ENCODE measurements at places on chromosomes 6 and 20.

DNA sequence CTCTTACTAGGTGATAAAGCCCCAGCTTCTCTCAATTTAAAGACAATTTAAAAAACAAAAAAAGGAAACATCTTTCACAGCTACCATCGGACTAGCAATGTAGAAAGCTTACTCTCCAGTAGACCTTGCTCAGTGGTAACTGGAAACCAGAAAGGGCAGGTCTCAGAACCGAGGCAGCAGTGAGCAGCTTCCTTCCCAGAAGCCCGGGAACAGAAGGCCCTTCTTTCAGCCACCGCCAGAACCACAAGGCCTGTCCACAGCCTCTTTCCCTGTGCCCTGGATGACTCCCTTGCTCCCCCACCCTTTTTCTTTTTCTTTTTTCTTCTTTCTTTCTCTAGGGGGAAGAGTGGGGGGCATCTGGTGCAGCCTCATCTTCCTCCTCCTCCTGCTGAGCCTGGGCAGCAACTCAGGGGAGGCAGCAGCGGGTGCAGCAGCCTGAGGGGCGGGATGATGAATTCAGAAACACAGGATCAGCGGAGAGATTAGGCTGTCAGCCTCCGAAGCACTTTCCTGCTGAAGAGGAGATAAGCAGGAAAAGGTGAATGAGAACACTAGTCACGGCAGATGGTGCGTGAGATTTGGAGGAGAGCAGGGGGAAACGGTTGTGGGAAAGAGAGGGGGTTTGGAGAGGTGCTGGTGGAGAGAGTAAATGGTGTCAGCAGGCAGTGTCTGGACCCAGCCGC, 158.5 kb downstream of the ID4 start:
- DNase-seq, result no peak

GRCh38 chr6:75012018-75012417, 193.8 kb downstream of the COL12A1 start:
- DNase-seq, result no peak

- no peak for DNase-seq
Observed at GRCh38 chr6:46757214-46757596, 10.5 kb downstream of the ANKRD66 start.

DNA sequence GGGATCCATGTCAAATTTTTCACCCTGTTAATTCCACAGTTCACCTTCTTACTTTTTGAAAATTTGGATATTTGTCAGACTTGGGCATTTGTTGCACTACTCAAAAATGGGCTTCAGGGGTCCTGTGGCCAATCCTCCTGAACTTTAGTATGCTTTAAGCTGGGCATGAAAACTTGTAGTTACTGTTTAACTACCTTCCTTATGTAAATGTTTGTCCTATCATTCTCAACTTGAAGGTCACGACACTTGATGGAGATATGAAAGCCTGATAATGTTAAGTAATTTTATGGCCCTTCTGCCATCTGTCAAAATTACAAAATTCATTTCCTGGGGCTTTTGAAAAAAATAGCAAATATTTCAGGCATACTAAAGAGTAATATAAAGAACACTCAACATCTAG, 4.2 kb upstream of the ZNF311 start:
- DNase-seq, result no peak

DNA sequence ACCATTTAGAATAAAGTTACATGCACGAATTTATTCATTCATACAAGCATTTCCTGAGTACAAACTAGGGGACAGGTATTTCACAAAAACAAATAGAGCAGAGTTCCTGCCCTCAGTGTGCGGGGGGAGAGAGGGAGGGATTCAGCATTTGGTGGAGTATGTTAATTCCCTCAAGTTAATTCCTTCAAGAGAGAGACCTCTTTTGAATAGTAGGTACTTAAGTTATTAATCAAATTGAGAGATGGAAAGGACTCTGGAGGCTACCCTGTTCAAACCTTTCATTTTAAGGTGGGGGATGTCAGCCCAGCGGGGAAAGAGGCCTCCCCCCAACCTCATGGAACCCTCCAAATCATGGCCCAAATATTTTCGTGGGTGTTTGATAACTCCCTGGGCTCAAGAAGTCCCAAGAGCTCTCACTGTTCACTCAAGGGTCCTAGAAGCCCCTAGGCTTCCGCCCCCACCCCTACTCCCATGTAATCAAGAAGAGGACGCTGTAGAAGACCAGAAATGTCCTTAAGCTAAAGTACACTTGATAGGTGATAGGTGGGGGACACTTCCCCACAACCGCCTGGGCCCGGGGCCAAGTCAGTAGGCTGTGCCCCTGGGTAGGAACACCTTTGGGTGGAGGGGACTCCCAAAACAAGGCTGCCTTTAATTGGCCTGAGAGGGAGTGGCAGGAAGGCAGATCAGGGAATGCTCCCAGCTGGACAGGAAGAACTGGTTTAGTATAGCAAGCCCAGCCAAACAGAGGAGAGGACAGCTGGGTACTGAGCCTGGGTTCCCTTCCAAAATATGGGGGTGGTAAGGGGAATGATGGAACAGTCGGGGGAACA, 2.9 kb downstream of the SDC4 start:
- DNase-seq, result no peak

DNA sequence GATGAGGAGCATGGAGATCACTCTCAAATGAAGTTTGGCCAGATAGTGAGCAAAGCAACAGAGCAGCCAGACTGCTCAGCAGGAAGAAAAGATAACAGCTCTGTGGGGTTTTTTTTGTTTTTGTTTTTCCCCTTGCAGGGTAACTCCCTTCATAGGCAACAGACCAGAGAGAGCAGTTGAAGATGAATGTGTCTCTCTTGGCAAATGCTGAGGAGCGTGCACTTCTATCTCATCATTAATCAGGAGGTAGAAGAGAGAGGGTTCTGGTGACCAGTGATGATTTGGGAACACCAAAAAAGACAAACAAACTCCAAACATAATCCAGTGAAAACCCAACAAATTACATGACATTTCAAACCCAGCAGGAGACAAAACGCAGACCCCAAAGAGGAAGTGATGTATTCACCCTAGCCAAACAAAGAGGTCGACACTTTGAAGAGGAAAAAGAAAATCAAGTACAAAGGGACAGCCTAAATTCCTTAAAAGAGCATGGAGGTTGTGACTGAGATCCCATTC, 66.2 kb upstream of the RREB1 start:
- DNase-seq, result no peak

GRCh38 chr20:32527052-32527446, 58.1 kb downstream of the NOL4L start:
- no peak for DNase-seq

GRCh38 chr20:37992802-37993409, 40.4 kb downstream of the TTI1 start:
- DNase-seq, result no peak

DNA sequence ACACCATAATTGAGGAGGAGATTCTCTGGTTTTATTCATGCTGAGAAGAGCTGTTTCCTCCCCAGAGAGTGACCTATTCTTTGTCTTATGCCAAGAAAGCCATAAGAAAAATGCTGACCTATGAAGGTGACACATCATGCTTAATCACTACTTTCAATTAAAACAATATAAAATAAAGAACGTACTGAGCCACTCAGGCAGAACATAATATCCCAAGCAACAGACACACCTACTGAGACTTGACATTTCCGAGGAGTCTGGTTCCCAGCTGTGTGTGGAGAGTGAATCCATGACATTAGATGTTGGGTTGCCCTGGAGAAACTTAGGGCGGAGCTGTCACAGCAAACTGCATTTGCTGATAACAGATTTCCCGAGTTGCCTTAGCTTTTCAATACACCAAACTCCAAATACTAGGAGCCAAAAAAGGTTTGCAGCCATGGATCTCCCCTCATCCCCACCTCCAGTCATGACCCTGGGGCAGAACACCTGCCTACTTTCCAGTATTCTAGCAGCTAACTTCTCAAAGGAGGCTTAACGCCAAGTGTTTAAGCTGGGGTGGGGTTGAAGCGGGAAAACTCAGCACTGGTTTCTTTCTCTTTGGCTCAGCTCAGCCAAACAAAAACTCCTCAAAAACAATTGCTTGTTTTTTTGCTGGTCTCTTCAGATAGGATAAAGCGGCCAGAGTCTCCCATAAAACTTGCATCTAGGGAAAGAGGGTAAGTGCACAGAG, 92.2 kb downstream of the BACH2 start:
- no peak for DNase-seq

GRCh38 chr6:55704421-55704820, 125.4 kb upstream of the HMGCLL1 start:
- no peak for DNase-seq

DNA sequence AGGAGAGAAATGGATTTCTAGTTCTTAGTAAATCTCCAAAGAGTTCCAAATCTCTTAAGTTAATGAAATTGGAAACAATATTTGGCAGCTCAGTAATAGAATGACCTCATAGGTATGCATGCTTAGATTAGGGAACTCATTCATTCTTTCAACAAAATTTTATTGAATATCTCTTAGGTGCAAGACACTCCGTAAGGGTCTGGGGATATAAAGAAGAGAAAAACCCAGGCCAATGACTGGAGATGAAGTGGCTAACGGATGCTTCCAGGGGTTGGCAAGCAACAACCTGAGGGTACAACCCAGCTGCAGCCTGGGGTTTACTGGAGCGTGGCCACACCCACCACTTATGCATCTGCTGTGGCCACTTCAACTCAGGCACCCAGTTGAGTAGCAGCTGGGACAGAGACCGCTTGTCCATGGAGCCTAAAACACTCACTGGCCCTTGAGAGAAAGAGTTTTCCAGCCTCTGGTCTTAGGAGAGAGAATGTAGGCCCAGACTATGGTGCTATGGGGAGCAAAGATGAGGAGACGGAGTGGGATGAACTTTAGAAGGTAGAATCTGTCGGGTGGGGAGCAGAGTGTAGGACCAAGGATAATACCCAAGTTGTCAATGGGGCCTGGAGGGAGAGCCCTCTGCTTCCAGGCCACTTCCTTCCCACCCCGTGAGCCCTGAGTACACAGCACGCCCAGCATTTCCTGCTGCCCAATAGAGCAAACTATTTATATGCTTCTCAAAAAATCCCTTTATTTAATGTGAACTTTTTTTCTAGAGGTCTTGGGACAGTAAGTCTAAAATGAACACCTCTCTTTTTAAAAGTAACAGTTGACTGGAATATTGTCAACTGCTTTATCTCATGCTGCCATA, 46.8 kb upstream of the PXDC1 start:
- DNase-seq, result no peak

DNA sequence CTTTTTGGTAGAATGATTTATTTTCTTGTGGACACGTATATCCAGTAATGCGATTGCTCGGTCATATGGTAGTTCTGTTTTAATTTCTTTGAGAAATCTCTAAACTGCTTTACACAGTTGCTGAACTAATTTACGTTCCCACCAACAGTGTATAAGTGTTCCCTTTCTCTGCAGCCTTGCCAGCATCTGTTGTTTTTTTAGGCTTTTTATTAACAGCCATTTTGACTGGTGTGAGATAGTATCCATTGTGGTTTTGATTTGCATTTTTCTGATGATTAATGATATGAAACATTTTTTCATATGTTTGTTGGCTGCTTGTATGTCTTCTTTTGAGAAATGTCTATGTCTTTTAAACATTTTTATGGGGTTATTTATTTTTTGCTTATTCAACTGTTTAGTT, 196.7 kb downstream of the MOXD1 start:
- no peak for DNase-seq
